ENCODE measurements at places on chromosomes 4 and X.

DNA sequence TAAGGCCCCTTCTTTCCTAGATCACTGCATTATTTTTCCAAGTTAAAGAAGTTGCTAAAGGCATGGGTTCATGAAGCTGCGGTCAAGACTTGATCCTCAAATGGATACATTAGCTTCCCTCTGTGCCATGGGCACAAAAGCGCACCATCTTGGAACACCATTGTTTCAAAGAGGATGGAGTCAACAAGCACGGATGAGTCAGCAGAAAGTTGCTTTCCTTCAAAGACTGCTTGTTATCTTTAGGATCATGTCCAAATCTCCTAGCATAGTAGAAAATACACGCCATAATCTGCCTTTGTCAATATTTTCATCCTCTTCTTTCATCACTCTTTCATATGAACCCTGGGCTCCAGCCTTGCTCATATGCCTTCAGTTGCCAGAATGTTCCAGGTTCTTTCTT lies 226.8 kb upstream of the GATB start:
- DNase-seq: no peak

- DNase-seq: no peak
Observed at GRCh38 chrX:14694611-14695010, 165.3 kb downstream of the GLRA2 start.

GRCh38 chr4:186297013-186297645 lies 31.1 kb downstream of the F11 start:
- peak; percentile 5 for DNase-seq

- DNase-seq: no peak
Observed at GRCh38 chr4:36189511-36190226, 54.6 kb downstream of the ARAP2 start.

DNA sequence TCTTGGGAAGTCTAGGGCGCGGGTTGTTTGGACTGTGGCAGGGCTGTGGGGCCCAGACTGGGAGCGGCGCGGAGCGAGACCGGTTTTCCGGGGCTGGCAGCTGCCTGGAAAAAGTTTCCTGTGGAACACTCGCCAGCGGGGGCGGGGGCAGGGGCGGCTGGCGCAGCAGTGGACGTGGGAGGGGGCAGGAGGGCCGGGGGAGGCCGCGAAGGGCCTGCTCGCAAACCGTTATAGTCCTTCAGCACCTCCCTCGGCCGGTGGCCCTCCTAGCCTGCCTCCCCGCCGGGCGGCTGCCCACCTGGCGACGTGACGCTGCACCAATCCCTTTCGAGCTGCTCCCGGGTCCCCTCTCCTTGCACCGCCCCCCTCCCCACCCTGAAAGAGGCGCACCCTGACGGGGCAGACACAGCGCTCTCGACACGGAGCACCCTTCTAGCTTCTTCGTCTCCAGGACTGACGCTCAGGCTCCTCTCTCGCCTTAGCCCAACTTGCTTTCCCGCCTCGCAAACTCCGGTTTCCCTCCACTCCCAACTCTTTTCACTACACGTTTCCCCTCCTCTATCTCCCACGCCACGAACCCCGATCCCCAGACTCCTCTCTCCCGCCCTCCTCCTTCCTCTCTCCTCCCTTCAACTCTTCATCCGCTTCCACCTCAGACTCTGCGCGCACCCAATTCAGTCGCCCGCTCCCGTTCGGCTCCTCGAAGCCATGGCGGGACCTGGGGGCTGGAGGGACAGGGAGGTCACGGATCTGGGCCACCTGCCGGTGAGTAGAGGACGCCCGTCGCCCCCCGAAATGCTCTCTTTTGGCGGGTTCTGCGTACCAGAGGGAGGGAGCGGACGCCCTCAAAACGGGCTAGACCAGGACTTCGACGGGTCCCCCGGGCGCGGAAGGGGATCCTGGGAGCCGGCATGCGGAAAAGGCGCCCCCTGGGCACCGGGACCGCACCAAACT lies at the start of gene NRK:
NRK (plus strand) TSS at position 402 of the 954 bp plus-strand sequence; CDS start at position 709, 307 bp downstream.
- no peak for DNase-seq

GRCh38 chr4:135032670-135033069 lies 831.1 kb upstream of the PABPC4L start:
- no peak for DNase-seq

GRCh38 chr4:140701071-140701470 lies 55.1 kb downstream of the TBC1D9 start:
- no peak for DNase-seq

DNA sequence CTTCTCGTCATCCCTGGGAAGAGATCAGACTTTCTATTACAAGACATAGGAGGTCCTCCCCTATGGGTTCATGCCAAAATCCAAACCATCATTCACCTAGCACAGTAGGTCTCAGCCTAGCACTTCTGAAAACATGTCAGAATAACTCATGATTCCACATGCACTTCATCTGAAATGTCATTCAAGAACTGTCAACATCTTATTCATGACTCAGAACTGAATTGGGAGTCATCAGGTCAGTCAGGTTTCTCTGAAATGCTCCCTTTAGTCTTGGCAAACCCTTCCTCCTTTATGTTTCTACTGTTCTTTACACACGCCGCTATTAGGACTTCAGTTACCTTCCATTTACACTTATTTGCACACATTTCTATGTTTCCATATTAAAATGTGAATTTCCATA lies 67.2 kb downstream of the ANTXR2 start:
- DNase-seq: no peak

- DNase-seq: no peak
Observed at GRCh38 chrX:150421816-150422215, 58.7 kb downstream of the MAMLD1 start.

GRCh38 chr4:10982305-10982704 lies 297.7 kb upstream of the CLNK start:
- DNase-seq: no peak

GRCh38 chr4:93649828-93650227 lies 178.7 kb upstream of the ATOH1 start:
- peak; percentile 25 for DNase-seq

DNA sequence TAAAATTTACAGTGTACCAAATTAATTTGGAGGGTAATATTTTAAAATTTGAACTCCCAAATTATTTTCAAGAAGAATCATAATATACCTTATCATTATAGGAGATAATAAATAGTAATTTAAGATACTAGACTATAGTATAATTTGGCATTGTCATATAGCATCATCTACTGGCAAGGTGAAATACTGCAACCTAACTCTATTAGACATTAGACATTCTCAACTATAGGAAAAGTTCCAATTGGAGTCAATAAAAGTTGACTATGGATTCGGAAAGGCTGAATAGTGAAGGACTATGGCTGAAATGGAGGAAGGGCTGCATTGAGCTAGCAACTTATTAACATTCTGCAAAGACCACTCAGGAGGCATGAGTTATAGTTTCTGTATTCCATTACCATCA lies 113.0 kb downstream of the PRDM5 start:
- DNase-seq: no peak

- no peak for DNase-seq
Observed at GRCh38 chrX:43469391-43470054, 186.6 kb upstream of the MAOA start.
